ENCODE measurements at places on chromosomes 4 and X. TPM values are rescaled to one million over a fixed set of nuclear protein-coding genes. Genes with fewer than 3 reads are reported as not detected.

ENPEP gene
- polyA plus RNA-seq = 216 TPM

AR gene
- polyA plus RNA-seq = 4.3 TPM

DCAF4L1 gene
- 0.07 TPM for polyA plus RNA-seq

DNA sequence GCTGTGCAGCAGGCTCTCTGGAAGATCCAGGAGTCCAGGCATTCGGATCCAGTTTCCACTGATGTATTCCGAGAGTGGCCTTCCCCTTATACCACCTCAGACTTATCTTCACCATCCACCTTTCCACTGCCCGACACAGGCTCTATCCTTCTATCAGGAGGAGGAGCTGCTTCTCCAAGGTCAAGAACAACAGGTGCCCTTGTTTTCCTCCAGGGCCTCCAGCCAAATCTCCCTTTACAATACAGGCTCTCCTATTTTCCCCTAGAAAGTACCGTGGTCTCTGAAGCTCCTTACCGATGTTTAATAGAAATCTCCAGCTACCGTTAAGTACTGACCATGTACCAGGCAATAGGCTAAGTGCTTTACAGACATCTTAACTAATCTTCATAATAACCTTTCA lies 61.3 kb downstream of the AFAP1 start:
- no peak for DNase-seq

GRCh38 chr4:152709675-152710438 lies 30.1 kb upstream of the TMEM154 start:
- no peak for DNase-seq

GRCh38 chr4:146285037-146285436 lies 70.7 kb downstream of the REELD1 start:
- no peak for DNase-seq

DNA sequence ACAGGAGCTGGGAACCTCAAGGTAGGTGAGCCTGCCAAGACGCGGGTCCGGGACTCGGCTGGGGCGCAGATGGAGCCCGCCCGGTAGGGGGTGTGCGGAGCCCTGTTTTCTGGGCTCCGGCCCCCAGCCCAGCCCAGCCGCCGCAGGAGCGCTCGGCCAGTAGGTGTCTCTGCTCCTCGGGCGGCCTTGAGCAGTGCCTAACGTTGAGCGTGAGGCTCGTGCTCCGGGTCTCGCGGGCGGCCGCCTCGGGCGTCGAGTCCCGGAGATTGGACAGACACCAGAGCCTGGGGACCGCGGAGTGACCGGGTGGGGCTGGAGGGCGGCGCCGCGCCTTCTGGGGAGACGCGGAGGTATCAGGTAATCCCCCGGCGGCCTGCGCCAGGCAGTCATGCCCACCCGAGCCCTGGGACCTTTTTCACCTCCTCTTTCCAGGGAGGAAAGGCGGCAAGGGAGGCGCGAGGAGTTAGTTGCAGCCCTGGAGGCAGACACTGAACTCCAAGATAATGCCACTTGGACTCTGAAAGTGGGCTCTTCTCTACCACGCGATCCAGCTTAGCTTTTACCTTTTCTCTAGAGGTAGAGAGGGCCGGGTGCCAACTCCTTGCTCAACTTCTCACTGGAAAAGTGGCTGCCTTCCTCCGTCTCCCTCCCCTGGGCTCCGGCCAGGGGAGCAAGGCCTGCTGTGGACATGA lies 14.5 kb upstream of the FGG start:
- DNase-seq = no peak

- DNase-seq = no peak
Observed at GRCh38 chr4:119659576-119659975, 31.0 kb upstream of the PDE5A start.

- no peak for DNase-seq
Observed at GRCh38 chr4:20816287-20816686, 116.0 kb downstream of the PACRGL start.

DNA sequence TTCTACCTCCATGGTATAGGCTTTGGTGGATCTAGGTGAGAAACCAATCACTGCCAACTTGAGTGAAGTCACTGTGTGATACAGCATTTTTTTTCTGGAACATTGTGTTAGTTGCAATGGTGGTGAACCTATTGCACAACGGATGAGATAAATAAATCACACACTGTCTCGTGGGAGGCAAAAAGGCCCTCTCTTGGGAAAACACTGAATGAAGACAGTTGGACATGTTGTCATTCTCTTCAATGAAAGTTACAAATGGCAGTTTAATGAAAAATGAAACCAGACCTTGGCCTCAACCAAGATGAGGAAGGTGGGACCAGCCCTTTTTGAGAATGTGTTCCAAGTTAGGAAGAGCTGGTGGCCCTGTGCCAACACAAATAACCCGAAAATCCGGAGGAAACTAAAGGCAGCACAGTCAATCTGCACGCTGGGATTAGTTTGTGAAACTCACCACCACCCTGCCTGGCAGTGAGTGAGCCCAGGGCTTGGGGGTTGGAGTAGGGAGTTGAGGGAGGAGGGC lies 5.4 kb upstream of the ADGRG2 start:
- no peak for DNase-seq

ATP8A1 gene
- 32.4 TPM for polyA plus RNA-seq

DNA sequence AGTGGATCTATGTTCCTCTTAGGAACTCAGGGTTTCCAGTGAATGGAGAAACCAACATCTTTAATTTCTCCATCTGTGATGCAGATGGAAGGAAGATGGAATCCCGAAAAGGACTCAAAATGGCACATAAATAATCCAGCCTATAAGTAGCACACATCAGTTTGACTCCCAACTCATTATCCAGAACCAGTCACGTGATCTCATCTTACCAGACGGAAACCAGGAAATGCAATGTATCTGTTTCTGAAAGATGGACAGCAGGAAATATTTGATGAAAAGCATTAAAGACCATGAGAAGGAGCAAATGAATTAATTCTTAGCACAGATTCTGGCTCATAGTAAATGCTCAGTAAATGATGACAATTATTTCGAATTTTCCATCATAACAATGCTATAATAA lies 443.1 kb upstream of the FMR1 start:
- DNase-seq = no peak

DNA sequence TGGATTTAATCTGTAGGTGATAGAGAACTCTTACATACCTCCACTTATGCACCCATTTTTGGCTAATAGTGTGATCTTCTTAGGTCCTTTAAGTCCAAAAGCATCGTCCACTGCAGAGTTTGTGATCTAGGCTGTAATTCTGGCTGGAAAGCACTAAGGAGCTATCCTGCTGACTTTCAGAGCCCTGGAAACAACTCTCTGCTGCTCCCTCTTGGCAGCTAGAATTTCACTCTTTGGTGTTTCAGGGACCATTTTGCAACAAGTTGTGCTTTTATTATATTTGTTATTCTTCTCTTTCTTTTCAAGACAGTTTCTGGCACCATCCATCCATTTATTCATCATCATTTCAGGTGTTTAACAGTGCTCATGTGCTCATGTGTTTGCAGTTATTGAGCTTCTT lies 130.0 kb downstream of the RBM46 start:
- DNase-seq = no peak

DNA sequence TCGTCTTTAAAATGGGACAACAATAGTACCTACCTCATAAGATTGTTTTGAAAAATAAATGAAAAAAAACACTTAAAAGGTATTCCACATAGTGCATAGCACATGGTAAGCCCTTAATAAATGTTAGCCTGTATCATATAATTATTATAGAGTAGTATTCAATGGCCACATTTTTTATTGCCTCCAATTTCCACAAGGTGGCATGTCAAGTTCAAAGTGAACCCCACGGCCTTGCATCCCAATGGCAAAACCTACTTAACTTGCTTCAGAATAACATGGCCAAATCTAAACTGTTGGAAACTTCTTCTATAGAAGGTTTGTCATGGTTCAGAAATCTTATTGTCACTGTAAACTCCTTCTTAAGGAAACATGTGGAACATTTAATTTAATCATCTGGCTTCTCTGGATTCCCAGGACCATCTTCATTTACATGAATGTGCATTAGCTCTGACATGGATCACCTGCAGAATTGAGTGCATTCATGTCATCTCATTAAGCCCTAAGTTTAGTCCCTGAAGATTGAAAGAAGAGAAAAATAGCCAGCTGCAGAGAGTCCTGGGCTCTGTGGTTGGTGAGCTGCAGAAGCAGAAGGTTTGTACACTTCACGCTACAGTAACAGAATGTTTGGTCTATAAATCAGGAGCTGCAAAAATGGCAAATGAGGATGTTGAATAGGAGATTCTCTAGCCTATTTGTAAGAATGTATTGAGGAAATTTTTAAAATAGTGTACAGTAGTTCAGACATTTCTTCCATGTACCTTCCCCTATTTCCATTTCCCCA lies 61.0 kb downstream of the ANXA3 start:
- no peak for DNase-seq

- no peak for DNase-seq
Observed at GRCh38 chr4:17740702-17741101, 40.7 kb downstream of the FAM184B start.

- no peak for DNase-seq
Observed at GRCh38 chr4:74118600-74119338, 19.8 kb upstream of the CXCL2 start.

SLC10A6 gene
- polyA plus RNA-seq = 0.17 TPM

DNA sequence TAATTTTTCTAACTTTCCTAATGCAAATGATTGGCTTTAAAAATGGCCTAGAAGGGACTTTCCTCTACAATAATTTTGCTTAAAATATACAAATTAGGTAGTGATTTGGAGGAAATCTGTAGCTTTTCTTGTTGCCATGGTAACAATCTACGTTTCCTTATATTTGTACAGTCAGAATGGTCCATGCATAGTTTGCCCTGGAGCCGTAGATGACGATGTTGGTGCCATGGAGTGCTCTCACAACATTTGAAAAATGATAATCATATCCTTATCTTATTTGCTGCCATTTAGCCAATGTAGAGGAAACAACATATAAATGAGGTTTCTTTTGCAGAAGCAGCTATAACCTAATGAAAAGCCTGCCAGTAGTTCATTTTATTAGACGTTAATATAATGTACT lies 89.0 kb upstream of the NMU start:
- no peak for DNase-seq

SH3BGRL gene
- polyA plus RNA-seq = 177 TPM

GRCh38 chr4:87934157-87934704 lies 41.3 kb upstream of the SPP1 start:
- no peak for DNase-seq

GRCh38 chr4:46016306-46016705 lies 107.5 kb downstream of the GABRG1 start:
- DNase-seq = no peak

DNA sequence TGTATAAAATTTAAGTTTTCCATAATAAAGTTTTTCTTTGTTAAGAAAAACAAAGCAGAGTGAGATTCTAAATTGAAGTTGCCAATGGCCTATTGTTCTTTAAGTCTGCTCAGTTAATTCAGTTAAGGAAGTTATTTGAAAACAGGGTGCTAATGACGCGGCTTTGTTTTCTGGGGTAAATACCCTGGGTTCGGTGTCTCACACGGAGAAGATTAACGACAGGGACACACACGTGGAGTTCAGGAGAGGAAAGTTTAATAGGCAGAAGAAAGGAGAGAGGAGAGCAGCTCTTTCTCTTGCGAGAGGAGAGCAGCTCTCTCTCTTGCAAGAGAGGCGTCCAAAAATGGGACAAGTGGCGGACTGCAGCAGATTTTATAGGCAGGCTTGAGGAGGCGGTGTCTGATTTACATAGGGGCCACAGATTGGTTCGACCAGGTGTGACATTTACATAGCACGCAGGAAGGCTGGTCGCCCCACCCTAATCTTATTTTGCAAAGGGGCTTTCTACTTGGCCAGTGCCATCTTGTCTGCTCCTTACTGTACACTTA lies 9.6 kb downstream of the CA5B start:
- DNase-seq = no peak

SATL1 gene
- 0.73 TPM for polyA plus RNA-seq

GRCh38 chr4:142929526-142929925 lies 83.4 kb upstream of the INPP4B start:
- DNase-seq = no peak

GRCh38 chr4:188411805-188412204 lies 272.6 kb downstream of the TRIML1 start:
- DNase-seq = no peak

DNA sequence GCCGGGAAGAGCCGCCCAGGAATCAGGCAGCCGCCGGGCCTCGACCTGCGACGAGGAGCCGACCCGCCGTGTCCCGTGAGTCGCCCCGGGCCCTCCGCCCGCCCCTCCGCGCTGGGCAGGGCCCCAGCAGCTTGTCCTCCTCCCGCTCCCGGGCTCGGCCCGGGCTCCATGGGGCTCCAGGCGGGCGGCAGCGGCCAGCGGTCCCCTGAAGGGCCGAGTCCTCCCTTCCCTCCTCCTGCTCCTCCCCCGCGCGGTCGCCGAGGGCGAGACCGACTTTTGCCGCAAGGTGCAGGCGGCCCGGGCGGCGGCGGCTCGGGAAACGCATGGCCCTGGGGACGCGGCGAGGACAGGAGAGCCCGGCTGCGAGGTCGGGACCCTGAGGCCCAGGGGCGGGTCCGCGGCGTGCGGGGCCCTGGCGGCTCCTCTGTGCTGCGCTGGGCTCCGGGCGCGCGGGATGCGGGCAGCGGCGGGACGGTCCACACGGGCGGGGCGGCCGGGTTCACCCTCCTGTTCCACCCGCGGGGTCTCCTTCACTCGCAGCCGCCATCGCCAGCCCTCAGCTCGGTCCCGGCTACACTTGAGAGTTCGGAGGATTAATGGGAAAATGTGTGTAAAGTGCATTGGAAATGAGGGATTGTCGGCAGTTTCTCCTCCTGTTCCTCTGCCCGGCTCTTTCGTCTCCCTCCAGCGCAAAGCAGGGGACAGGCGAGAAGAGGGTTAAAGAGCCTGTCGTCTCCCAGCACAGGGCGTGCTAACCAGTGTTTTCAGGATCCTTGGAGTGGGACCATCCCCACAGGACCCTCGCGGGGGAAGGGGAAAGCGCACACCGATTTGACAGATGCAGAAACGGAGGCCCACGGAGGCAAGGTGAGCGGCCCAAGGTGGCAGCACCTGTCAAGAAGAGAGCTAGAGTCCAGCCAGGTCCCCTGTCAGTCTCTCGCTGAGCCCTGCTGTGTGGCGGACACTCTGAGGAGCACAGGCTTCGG lies 16.6 kb upstream of the ZNF718 start:
- DNase-seq = no peak

CXorf49B gene
- not detected for polyA plus RNA-seq

DNA sequence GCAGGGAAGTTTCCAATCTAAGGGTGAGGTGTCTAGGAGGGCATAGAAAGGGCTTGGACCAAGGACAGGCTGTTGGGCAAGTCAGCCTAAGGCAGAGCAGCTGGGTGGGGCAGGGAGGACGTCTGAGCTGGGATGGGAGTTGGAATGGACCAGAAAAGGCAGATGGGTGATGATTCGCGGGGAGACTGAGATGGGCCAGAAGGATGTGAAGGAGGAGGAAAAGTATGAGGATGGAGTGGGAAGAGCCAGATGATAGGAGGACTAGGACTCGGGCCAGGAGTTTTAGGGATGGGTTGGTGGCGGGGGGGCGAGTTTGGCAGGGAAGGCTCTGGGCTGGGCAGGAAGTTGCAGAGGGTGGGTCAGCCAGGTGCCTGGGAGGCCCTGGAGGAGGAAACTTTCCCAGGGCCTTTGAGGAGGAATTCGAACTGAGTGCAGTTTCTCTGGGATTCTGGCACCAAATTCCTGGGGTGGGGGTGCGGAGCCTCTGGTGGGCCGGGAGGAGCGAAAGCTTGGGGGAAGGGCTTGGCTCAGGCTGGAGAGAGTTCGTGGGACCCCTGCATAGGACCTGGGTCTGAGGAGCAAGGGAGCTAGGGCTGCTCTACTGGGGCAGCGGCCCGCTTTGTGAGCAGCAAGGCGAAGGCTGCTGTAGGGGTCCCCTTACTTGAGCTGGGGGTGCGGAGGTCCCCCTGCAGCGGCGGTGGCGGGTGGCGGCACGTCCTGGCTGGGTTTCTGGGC lies 8.7 kb upstream of the TIMP1 start:
- no peak for DNase-seq
